ENCODE measurements at places on chromosomes 11 and 22.

DNA sequence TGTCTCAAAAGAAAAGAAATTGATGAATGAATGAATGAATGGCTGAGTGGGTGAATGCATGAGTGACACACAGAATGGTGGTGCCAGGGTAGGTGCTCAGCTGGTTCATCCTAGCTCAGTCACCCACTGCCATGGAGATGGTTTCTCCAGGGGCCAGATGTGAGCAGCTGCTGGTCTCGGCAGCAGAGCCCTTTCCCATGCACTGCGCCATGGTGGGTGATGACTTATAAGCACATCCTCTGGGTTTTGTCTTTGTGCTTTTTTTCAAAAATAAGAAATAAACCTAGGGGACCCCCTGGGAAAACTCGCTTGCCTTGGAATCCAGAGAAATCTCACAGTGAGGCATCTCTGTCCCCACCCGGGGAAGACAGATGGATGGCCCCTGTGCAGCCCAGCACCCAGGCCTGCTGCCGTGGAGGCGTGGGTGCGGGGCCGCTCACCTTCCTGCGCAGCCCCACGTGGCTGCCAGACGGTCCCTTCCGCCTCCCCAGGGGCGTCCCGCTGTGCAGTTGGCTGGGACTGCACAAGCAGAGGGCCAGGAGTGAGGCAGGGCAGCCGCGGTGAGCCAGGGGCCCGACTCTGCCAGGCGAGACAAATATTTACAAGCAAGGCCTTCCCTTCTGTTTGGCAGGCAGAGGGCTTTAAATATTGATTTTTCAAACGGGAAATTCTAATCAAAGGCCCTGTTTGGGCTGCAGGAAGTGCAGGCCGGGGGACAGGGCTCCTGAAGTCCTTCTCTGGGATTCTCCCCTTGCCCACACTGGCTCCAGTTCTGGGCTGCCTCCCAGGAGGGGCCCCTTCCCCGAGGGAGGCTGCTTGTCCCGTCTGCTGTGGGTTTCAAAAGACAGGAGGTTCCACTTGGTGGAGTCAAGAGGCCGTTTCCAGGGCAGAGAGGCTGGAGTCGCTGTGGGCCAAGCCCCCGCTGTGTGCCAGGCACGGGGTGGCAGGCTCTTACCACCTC lies 24.3 kb downstream of the MPPED1 start:
- no peak for DNase-seq

- no peak for DNase-seq
Measured at GRCh38 chr22:48600171-48600570, 1227.5 kb downstream of the BRD1 start.

GRCh38 chr11:17607083-17607429 lies 60.0 kb downstream of the OTOG start:
- no peak for DNase-seq

GRCh38 chr11:73265853-73266645 lies 6.1 kb upstream of the P2RY6 start:
- no peak for DNase-seq

DNA sequence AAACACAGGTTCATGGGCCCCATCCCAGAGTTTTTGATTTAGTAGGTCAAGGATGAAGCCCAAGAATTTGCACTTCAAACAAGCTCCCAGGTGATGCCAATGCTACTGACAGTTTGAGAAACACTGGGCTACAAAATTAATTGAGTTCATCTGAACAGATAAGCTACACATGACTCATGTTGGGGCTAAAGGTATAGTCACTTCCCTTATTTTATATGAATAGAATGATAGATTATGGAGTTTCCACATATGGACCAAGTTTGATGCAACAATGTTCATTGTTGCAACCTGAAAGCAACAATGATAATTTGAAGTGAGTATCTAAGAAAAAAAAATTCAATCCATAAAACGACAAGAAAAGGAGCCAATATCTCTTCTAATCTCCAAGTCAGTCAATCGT lies 54.9 kb downstream of the SOX6 start:
- no peak for DNase-seq

GRCh38 chr22:27668828-27669797 lies 132.4 kb downstream of the MN1 start:
- no peak for DNase-seq

DNA sequence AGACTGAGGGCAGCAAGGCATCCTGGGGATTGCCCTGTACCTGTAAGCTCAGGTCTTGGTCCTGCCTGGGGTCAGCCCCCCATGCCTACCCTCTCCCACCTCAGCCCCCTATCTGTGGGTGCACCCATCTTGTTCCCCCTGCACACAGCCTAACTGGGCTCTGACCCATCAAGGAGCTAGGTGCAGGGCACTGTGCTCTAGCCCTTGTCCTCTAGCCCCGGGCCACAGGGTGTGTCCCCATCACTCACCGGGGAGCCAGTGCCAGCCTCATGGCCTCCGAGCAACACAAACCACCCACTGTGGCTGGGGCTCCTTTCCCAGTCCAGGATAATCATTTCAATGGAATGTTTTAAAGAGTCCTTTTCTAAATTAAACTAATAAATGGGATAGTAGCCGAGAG lies 293.9 kb upstream of the PLET1 start:
- DNase-seq, result no peak

DNA sequence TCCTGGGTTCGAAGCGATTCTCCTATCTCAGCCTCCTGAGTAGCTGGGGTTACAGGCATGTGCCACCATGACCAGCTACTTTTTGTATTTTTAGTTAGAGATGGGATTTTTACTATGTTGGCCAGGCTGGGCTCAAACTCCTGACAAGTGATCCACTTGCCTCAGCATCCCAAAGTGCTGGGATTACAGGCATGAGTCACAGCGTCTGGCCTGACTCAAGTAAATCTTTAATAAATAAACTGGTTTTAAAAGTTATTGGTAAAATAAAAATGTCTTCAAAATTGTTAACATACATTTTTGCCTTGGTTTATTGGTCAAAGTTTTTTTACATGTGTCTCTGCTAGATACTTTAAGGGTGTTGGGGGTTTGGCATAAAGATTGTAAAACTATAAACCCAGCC lies 7.3 kb upstream of the PES1 start:
- DNase-seq, result no peak

DNA sequence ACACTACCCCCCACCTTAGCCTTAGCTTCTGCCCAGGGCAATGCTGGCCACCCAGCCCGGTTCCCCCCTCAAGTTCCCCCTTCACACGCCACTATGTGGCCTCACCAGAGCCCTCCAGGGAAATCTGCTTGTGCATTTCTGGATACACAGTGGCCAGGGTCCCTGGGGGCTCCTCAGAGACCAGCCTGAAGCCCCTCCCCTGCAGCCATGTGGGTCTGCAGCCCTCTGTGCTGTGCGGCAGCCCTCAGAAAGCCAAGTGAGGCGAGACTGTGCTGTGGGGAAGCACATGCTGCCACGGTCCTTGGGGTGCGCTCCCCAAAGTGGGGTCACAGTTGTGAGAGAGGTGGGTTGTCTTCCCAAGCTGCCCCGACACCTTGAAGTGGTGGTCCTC lies 2.1 kb upstream of the PLXNB2 start:
- DNase-seq, result no peak

GRCh38 chr11:48017105-48017830 lies 36.9 kb downstream of the PTPRJ start:
- no peak for DNase-seq

DNA sequence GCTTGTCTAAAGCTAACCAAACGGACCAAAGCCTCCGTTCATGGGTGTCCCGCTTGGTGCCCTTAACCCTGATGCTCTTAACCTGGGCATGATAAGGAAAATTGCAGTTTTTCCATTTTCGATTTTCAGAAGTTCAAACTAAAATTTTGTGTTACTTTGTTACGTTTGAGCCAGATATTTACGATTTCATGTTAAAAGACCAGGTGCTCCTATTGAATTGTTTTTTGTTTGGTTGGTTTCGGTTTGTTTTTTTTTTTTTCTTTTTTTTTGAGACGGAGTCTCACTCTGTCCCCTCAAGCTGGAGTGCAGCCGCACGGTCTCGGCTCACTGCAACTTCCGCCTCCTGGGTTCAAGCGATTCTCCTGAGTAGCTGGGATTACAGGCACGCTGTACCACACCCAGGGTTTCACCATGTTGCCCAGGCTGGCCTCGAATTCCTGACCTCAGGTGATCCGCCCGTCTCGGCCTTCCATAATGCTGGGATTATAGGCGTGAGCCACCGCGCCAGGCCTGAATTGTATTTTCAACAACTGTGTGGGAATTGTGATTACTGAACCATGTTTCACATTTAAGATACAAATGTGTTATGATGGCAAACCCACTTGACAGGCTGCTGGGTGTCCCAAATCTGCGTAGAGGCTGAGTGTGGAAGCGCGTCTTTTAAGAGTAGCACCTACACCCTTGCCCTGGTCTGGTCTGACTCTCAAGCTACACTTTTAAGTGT lies 864 bp upstream of the USP28 start:
- DNase-seq, result no peak

DNA sequence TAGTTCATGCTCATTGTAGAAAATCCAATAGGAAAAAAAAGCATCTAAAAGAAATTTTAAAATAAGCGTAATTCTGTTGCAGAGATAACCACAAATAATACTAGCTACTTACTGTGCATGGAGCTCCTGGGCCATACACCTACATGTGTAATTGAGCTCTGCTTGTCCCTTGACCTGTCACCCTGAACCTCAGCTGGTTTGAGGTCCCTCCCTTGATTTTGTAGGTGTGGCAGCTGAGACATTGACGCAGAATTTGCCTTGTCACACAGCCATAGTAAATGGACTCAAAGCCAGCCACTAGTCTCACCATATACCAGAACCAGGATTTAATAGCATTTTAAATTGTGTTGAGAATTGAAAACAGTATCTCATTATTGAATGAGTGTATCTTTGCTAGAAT lies 135.3 kb downstream of the MORC2 start:
- DNase-seq, result no peak

GRCh38 chr11:28739489-28740280 lies 631.5 kb downstream of the METTL15 start:
- no peak for DNase-seq

DNA sequence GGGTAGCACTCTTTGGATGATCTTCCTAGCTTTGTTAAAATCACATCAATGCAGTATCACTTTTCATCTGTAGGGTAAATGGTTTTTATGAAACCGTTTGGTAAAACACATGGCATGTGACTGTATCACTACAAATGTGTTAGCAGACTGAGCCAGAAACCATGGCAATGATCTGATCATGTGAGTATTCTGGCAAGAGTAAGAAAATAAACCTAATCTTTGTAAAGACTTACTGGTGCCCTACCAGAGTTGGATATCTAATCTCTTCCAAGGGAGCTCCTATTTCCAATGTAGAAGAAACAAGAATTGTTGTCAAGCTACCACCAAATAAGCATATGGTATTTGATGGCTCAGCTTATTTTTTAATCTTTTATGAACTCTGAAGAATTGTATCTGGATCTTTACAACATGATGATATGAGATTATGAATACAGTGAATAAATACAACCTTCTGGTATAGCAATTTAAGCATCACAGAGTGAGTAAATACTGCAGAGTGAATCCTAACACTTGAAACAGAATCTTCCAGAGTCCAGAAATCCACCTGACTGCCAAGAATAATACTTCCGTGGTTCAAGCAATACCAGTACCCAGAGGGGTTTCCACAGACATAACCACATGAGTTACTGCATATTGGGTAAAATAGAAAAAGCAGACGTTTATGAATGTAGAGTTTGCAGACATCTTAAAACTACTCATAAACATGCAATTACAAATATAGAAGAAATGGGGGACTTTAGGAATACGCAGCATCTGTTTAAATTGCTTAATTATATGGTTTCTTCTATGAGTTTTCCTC lies 238.8 kb downstream of the TTC28 start:
- no peak for DNase-seq

- DNase-seq, result no peak
Measured at GRCh38 chr11:11458485-11458884, 105.4 kb upstream of the CSNK2A3 start.

GRCh38 chr11:117160826-117161225 lies 16.7 kb downstream of the PAFAH1B2 start:
- DNase-seq, result no peak

- DNase-seq, result no peak
Measured at GRCh38 chr22:11605468-11605981, 3922.5 kb upstream of the OR11H1 start.

DNA sequence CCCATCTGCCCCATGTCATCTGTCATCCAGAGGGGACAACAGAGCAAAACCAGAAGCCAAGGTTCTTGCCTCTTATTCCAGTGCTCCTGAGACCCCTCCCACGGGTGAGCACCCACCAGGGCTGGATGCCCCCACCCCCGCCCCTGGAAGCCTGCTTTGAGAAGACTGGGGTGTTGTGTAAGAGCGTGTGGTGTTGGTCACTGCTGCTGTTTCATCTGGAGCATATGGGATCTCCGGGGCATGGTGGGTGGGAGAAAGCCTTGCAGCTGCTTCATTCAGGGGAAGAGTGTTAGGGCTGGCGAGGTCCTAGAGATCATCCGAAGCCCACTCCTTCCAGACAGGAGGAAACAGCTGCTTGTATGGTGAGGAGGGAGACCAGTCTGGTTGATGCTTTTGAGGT lies 54.1 kb downstream of the CHRDL2 start:
- no peak for DNase-seq

- no peak for DNase-seq
Measured at GRCh38 chr11:20058749-20059458, 101.4 kb downstream of the DBX1 start.

GRCh38 chr11:66337103-66337899 lies 1.1 kb upstream of the RIN1 start:
- DNase-seq, result no peak

DNA sequence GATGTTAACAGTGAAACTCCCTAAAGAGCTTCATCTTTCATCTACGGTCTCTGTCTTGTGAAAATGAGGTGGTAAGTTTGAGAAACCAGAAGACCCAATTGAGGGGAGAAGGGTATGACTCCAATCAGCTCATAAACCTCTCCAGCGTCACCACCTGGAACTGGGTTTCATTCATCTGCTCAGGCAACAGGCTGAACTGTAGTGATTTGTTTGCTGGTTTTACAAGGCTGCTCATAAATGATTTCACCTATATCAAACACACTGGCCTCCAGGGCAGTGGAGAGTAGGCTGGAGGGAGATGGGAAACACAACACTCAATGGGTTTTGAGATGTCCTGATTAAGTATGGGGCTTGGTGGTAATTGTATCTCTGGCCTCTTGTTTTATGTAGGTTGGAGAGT lies 79.0 kb downstream of the EFCAB6 start:
- no peak for DNase-seq

- DNase-seq, result peak; percentile 57
Measured at GRCh38 chr22:38051900-38052862, 5.0 kb upstream of the PICK1 start.

DNA sequence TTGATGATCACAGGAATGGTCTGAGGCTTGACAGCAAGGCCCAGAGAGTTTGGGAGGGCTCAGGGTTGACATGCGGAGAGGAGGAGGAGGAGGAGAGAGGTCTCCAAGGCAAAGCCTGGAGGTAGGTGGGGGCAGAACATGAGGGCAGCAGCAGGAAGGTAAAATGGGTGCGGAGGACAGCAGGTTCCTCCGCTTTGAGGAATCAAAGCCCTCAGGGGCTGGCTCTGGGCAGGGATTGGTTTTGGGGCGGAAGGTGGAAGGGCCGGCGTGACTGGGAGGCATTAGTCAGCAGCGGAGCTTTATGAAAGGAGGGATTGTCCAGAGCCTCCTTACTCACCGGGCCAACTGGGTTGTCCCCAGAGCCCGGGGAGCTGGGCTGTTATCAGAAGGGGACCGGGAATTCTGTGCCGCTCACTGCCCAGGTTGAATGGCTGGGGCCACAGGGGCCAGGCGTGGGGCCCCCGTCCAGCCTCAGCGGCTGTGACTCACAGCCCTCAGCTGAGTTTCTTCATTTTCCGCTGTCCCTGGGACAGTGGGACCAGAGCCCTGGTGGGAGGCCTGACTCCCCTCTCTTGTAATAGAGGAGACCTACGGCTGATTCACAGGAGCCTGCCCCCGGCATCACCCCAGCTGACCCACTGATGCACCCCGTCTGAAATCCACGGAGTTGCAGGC lies 36.2 kb downstream of the LIF start:
- no peak for DNase-seq

GRCh38 chr11:67204822-67205221 lies 61.5 kb upstream of the GRK2 start:
- no peak for DNase-seq
